ENCODE measurements at places on chromosomes 6 and 20.

DNA sequence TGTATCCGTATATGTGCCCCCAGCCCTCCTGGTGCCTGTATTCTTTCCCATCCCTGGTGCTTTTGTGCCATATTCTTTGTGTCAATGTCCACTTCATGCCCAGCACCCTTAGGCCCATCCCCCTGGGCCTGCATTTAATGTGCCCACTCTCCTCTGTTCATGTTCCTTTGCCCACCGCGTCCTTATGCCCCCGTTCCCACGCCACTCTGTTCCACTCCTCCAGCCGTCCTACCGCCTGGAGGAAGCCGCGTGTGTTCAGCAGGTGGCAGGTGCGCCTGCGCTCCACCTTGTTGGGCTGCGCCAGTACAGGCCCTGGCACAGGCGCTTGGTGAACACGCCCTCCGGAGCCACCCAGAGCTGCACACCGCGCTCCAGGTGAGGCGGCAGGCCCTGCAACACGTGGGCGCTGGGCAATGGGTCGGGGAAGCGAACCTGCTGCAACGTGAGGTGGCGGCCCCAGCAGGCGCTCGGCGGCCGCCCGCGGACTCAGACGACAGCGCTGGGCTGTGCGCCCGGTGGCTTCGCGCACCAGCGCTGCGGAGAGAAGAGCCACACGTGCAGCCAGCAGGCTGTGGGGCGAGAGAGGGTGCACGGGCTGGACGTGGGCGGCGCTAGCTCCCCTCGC is 4.0 kb upstream of the FOXS1 start:
- no peak for DNase-seq

GRCh38 chr6:150720774-150721233 is 121.1 kb downstream of the PLEKHG1 start:
- peak; percentile 87 for DNase-seq

DNA sequence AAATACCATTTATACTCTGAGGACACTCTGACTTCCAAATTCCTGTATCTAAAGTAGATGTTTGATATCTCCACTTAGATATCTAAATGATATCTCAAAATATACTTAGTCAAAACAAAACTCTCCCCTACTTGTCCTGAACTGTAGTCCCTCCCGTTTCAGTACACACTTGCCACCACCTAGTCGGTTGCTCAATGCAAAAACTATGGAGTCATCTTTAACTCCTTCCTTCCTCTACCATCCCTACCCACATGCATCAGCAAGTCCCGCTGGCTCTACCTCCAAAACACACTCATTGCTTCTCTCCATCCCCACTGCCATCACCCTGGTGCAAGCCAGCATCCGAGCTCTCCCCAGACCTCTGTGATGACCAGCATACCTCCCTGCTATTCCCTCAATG is 13.2 kb downstream of the STX7 start:
- no peak for DNase-seq

DNA sequence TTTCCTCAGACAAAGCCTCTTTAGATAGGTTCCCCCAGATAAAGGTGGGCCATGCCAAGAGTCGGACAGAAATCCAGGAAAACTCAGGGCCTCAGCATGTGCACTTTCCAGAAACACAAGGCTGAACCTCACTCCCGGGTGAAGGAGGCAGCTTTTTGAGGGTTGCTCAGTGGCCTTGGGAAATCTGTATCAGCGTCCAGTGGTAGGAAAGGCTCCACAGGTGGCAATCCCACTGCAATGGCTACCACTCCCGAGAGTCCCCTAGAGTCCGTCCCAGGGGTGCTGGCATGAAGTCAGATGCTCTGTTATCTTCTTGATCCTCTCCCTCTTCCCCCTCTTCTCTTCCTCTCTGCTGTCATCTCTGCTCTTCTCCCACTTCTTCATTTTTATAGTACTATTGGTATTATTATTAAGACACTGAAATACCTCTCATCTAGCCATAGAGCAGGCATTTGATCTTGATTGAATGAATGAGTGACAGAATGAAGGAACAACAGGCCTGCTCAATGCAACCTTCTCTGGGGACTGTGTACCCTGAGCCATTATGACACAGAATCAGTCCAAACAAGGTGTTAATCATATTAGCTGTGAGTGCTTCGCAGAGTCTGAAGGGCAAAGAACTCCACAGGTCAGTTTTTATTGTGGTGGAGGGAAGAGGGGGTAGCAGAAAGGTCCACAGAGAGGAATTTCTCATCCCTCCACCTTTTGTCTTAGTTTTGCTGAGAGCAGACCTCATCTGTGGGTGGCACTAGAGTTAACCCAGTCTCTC is 13.3 kb downstream of the SLC22A1 start:
- DNase-seq, result no peak

DNA sequence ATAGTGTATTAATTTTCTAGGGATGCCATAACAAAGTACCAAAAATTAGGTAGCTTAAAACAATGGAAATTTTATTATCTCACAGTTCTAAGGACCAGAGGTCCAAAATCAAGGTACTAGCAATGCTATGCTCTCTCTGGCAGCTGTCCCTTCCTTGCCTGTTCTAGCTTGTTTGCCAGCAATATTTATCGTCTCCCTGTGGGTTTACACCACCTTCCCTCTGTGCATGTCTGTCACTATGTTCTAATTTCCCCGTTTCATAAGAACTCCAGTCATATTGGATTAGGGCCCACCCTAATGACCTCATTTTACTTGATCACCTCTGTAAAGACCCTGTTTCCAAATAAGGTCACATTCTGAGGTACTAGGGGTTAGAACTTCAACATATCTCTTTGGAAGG is 217.2 kb downstream of the IBTK start:
- DNase-seq, result no peak

DNA sequence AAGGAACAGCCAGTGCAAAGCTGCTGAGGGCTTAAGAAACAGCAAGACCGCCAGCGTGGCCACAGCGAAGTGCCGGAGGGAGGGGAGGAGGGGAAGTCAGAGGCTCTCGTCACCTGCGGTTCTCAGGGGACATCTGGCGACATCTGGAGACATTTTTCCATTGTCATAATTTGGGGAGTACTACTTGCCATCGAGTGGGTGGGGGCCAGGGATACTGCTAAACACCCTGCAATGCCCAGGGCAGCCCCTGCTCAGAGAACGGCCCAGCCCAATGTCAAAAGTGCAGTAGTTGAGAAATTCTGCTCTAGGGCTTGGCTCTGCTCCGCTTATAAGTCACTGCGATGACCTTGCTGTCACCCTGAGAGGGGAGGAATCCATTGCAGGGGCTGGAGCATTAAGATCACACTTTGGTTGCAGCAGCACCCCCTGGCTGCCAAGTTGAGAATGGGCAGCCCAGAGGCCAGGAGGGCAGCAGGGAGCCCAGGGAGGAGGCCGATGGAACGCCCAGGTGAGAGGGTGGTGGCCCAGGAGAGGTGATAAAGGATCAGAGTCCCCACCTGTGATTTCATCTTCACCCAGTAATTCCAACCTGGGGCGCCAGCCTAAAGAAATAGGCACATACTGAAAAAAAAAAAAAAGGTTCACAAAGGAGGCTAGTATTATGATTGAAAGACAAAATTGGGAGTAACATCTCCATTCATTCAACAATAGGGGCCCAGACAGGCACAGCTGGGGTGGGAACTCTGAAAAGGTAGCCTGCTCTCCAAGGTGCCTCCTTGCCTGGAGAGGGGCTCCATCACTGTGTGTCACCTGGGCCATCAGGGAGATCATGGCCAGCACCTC is 218.2 kb downstream of the BMP7 start:
- peak; percentile 58 for DNase-seq

DNA sequence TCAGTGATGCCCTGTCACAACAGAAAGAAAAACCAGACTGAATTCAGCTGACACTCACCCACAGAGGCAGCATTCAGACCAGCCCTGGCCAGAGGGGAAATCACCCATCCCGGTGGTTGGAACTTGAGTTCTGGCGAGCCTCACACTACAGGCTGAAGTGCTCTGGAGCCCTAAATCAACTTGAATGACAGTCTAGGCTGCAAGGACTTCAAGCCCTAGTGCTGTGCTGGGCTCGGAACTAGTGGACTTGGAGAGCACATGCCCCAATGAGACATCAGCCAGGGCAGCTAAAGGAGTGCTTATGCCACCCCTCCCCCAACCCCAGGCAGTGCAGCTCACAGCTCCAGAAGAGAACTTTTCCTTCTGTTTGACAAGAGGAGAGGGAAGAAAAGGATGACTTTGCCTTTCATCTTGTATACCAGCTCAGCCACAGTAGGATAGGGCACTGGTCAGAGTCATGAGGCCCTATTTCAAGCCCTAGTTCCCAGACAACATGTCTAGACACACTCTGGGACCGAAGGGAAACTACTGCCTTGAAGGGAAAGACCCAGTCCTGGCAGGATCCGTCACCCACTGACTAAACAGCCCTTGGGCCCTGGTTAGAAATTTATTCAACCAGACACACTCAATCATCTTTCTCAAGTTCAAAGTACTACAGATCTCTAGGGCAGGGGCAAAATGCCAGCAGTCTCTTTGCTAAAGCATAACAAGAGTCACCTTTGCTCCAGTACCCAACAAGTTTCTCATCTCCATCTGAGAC is 43.2 kb upstream of the PNRC1 start:
- DNase-seq, result no peak

DNA sequence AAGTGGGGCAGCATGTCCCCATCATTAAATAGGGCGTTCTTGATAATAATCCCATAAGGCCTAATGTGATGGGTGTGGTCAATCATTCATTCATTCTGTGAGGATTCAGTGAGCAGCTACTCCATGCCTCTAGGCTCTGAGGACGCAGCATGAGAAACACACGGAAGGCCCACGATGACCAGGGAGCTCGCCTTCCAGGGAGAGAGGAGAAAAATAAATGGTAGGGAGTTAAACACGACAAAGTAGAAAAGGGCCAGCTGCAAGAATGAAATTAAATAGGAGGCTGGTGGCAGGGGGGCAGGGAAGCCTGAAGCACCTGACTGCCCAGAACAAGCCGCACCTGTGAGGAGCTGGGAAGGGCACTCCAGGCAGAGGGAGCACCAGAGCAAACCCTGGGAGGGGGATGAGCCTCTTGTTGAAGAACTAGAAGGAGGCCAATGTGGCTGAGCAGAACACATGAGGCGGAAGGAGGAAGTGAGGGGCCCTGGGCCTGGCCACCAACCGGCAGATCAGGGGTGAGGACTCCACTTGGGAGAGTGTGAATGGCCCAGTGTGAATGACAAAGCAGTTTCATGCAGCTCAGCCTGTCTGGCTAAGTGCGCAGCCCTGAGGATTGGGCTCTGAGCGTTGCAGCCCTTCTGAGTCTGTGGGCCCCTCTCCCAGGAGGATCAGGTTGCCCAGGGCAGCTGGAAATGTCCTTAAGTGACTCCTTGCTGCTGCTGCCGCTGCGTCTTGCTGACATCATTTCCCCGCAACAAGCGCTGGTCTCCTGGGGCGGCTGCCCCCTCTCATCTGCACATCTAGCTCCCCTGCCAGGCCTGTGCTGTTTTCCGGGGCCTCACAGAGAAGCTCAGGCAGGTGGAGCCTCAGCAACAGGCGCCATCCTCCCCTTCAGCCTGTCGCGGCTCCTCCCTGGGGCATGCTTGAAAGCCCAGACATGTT is 99.9 kb downstream of the CDH26 start:
- peak; percentile 69 for DNase-seq

GRCh38 chr6:78505178-78505577 is 362.2 kb upstream of the IRAK1BP1 start:
- DNase-seq, result no peak

DNA sequence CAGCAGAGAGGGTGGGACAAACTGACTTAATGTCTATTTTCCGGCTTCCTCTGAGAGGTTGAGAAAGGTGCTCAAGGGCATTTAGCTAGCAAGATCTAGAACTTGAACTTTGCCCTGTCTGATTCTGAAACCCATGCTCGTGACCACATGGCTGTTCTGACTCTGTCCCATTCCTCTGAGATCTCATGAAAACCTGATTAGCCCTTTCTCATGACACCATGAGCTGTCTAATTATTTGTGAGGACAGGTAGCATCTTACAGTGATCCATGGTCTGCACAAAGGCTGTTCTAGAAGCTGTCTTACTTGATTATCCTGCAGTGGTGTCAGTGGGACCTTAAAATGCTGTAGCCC is 89.6 kb upstream of the TOX2 start:
- no peak for DNase-seq

GRCh38 chr6:31285982-31286381 is 14.1 kb upstream of the HLA-C start:
- DNase-seq, result no peak

GRCh38 chr6:44073612-44074438 is 53.4 kb downstream of the MRPL14 start:
- DNase-seq, result no peak

DNA sequence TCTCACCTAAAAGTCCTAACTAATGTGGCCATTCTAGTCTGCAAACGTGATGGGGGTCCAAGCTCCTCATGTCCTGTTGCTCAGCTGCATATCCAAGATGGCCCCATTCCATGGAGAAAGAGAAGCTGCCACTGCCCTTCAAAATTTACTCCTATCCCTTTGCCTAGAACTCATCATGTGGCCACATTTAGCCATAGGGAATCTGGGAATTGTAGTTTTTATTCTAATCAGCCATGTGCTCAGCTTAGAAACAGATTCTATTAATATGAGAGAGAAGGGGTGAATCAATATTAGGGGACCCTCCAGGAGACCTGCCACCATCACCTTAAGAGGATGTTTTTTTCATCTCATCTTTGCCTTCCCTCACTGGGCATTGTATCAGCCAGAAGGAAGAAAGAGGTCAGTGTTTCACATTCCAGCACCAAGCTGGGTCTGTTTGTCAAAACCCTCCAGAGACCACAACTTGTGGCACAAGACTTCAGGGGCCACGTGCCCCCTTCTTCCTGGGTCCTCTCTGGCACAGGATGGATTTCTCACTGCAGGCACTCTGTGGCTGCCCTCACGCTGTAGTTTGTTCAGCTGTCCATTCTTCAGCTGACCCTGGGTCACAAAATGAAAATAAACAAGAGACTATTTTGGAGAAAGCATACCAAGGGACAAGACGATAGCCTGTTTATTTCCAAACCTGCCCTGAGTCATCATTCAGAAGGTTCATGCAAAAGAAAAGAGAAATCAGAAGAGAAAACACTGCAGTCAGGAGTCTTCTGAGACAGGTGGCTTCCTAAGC is 172.0 kb downstream of the EYA2 start:
- DNase-seq, result no peak

DNA sequence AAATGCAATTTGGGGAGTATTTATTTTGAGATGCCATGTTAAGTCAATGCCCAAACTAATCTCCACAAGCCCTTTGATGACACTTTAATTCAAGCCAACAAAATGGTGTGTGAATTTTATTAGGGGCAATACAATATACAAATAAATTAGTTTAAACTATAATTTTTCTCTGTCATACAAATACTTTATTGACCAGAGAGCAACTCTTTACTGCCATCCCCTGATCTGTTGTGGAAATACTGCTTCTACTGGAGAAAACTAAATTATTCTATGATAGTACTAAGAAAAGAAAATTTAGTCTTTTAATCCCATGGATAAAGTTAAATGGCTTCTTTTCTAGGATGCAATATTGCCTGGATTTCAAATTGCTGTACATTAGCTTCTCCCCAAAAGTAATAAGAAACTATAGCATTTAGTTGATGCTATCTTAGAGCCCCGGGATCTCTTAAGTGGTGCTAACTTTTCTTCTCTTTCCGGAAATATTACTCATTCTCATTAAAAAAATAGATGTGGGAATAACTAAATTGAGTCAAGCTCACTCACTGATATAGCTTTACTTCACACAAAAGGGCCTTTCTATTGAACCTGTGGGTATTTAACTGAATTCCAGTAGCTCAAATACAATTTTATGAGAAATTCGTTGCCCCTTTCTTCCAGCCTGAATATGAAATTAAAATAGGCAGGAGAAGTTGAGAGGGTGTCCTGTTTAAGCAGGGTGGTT is 49.2 kb downstream of the SMPDL3A start:
- DNase-seq, result no peak

Measured in kidney (tissue), 22 donors.